Hindlimb muscle (tissue), 1 donor: ENCODE measurements at places on chromosomes 13 and 19.

- no peak for DNase-seq
These were observed 100.0 kb downstream of the KLF5 start for GRCh38 chr13:73158851-73159250.

GRCh38 chr13:37070956-37071355 lies 11.5 kb upstream of the SUPT20H start:
- DNase-seq, result no peak

- no peak for DNase-seq
These were observed 14.4 kb upstream of the AKAP8 start for GRCh38 chr19:15393963-15394362.

- DNase-seq, result no peak
These were observed 2.1 kb downstream of the MTIF3 start for GRCh38 chr13:27448308-27448707.

GRCh38 chr13:27523346-27524073 lies 73.1 kb upstream of the MTIF3 start:
- DNase-seq, result no peak

DNA sequence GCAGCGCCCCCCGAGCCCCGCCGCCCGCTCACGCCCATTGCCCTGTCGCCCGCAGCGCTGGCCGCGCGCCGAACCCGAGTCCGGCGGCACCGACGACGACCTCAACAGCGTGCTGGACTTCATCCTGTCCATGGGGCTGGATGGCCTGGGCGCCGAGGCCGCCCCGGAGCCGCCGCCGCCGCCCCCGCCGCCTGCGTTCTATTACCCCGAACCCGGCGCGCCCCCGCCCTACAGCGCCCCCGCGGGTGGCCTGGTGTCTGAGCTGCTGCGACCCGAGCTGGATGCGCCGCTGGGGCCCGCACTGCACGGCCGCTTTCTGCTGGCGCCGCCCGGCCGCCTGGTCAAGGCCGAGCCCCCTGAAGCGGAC lies 518 bp downstream of the KLF2 start:
- no peak for DNase-seq

- DNase-seq, result peak; percentile 78
These were observed 29.4 kb downstream of the SPC24 start for GRCh38 chr19:11125994-11126685.

GRCh38 chr13:96636001-96636709 lies 358.1 kb downstream of the OXGR1 start:
- no peak for DNase-seq

GRCh38 chr19:45691516-45692186 lies at the start of gene SNRPD2:
Gene SNRPD2, minus strand, starts transcription at chr19:45691953. Its CDS starts 65 bp downstream, at chr19:45691888.
- peak; percentile 95 for DNase-seq

- no peak for DNase-seq
These were observed 8.5 kb downstream of the RASA3 start for GRCh38 chr13:114123876-114124275.

DNA sequence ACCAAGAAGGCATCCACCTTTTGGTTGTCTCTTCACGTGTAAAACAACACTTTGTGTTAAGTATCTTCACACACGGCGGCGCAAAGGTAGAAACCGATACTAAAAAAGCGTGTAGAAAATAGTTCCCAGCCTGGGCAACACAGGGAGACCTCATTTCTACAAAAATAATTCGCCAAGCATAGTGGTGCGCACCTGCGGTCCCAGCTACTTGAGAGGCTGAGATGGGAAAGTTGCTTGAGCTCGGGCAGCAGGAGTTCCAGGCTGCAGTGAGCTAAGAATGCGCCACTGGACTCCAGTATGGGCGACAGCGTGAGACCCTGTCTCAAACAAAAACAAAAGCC lies 573 bp upstream of the ERCC5 start:
- DNase-seq, result no peak

DNA sequence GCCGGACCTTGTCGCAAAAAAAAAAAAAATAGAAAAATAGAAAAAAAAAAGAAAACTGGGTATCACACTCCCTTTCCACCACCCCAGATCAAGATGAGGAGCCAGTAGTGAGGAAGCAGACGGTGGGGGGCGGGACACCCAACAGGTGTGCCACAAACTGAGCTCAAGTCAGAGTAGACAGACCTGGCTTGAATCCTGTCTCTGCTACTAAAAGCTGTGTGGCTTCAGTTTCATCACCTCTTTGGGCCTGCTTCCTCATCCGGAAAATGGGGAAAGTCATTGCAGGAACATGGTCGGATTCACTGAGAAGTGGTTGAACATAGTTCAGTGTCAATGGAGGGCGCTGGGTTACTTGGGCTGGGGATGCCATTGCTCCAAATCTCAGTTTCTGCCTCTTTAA lies 2.9 kb downstream of the HIF3A start:
- DNase-seq, result no peak

GRCh38 chr13:27349458-27349857 lies 75.0 kb upstream of the GTF3A start:
- DNase-seq, result no peak

DNA sequence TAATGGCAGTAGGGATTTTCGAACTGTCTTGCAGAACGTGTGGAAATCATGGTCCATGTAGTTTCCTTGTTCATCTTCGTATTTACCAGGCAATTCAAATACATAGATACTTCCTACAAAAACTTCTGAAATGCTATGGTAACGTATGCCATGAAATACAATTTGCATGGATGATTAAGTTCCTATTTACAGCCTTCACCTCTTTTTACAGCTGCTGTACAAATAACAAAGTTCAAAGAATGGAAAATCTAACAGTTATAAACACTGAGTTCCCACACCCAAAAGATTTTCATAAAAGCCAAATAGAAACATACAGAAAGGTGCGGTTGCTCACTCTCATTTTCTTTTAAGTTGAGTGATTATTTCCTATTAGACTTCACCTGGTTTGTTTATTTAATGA lies 115.8 kb upstream of the TNFSF11 start:
- no peak for DNase-seq

GRCh38 chr19:10096615-10096963 lies 5.9 kb downstream of the ANGPTL6 start:
- DNase-seq, result no peak
